Right ventricle myocardium superior (tissue), 1 donor: ENCODE measurements at places on chromosomes 3 and 15. TPM values are rescaled to one million over a fixed set of nuclear protein-coding genes. Genes with fewer than 3 reads are reported as not detected.

Gene CLDN11
- total RNA-seq, result 2.6 TPM

DNA sequence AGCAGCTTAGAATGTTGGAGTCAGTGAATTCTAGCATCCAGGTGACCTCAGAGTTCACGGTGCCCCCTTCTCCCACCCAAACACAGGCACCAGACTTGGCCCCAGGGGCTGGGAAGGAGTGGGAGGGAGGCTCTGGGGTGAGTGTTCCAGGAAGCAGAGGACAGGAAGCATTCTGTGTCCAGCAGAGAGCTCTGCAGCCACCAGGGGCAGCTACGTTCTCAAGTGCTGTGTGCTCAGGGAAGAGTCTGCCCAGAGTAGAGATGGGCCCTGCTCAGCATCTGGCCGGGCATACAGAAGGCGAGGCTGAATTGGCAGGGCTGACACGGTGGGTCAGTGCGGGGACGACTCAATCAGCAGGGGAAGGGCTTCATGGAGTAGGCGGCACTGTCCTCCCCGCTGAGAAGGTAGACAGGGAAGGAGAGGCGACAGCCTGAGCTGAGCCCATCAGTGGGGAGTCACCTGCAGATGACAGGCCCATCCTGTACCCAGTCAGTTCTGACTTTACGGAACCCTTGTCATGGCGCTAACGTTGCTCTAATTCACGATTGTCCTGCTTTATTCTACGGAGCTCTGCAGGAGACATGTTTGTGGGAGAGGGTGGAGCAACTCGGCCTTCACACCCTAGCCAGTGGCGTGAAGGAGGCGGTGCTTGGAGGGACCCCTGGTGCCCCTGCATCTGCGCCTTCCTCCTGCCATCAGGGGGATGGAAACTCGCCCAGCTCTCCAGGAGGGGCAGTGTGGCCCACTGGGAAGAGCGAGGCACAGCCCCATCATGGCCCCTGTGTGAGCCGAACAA is 82.2 kb downstream of the C3orf70 start:
- no peak for DNase-seq

DNA sequence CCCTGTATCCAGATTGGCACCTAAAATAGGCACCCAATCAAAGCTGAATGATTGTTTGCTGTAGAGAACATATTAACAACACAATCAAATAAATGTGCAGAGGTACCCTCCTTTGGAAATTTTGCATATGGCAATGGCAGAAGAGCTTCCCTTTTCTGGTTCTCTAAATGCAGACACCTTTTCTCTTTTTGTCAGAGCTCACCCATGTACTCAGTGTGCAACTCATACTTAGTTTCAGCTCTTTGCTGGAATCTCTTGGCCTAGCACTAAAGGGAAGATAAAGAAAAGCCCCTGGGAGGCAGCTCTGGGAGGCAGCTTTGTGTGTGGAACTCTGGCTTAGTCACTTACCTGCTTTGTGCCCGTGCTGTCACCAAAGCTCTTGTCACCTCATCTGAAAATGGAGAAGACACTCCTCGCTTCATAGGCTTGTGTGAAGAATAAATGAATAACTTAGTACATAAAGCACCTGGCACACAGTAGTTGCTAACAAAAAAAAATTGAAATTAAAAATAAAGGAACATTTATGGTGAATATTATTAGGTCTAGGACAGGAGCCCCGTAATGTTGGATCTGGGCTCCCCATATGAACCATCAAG is 28.8 kb downstream of the ST6GAL1 start:
- DNase-seq, result no peak

DNA sequence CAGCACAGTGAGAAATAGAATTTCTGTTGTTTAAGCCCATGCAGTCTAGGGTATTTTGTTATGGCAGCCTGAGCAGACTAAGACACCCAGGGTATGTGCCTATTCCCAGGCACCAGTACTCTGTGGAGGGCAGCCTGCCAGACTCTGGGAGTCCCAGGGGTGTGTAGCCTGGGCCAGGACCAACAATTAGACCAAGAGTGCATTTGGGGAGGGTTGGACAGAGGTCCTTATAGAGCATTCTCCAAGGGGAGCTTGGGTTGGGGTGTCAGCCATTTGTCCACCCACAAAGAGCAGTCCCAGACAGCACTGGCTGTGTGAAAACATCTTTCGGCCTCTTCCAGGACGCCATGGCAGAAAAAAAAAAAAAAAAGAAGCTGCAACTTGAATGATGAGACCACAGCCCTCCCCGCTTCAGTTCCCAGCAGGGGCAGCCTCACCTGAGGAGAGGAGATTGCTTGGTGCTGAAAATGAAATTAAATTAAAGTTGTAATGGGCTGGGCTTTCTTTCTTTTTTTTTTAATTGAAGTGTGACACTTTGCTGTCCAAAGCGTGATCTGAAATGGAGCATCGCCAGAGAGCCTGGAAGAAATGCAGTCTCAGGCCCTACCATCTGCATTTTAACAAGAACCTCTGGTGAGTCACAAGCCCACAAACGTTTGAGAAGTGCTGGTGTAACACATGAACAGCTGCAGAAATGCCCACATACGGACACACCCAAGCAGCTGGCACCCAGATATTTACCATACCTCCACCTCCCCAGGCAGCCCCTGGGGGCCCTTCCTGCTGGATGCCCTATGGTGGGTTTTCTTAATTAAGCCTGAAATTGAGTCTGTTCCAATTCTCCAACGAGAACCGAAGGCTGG is 21.3 kb upstream of the CAV3 start:
- no peak for DNase-seq

- DNase-seq, result no peak
These were observed 84.4 kb downstream of the BTD start for GRCh38 chr3:15685927-15686326.

DNA sequence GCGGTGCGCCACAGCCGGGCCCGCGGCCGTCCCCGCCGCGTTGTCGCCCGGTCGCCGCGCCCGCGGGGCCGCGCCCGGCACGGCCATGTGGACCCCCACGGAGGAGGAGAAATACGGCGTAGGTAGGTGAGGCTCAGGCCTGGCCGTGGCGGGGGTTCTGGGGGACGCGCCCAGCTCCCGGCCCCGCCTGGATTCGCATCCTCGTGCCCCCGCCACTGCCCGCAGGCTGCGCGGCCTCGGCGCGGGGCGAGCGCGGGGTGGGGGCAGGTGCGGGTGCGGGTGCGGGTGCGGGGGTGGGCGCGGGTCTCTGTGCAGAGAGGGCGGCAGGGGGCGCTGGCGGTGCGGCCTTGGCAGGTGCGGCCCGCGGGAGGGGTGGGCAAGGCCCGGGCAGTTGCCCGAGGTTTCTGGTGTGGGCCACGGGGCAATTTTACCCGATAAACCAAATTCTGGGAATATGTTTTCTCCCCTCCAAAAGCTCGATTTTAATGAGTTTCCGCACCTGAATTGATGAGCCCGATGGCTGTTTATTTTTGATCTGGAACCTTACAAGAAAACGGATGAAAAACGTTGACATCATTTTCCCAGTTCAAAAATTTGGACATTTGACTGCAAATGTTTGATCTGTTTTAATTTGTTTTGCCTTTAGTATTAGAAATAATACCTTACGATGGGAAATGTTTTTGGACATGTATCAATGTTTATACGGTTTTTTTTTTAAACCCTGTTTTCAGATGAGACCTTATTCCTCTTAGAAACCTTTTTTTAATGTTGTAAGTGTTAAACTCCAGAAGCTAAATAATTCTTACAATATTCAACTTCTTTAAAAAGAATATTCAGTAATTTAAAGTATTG is 678 bp downstream of the DOCK3 start:
- peak; percentile 56 for DNase-seq
